ENCODE measurements at places on chromosomes 1 and 21.
A peak's percentile ranks its signal among the peaks of the same experiment; 100 is the strongest.

DNA sequence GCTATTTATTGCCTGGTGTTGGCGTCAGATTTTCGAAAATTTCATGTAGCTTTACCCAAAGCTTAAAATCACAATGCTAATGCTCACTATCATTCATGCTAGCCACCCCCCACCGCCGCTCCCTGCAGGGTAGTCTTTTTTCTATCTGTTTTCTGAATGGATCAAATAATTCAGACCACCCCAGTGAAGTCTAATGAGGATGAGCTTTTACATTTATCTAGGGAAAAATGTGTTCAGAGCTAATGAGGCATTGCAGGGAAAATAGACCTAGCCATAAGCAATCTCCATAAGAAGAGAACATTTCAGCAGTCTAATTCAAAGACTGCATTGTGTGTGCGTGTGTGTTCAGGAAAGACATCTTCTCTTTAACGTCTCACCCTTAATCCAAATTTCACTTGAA is 533.0 kb upstream of the PRMT6 start:
- DNase-seq = no peak

GRCh38 chr21:37538971-37539590 is 172.5 kb downstream of the DYRK1A start:
- no peak for DNase-seq

DNA sequence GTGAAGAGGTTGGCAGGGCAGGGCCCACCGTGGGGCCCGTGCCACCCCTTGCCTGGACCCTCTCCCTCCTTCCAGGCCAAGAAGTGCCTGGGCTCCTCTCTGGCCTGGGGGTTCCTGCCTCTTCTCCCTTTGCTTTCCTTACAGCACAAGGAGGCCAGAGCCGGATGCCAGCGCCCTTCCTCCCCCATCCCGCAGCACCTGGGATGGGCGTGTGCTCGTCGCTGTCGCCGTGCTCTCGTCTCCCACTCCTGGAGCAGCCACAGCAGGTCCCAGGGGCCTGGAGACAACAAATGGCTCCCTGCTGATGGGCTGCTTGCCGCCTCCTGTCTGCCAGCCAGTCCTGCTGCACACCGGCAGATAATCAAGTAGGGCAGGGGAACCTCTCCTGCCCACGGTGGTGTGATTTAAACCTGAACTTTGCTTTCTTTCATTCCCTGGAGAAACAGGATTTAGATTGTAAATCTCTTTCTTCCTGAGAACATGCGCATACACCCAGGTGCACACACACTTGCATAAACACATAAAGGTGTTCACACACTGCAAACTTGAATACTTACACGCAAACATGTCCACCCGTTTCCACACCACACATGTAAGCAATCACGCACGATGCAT is 50.8 kb upstream of the POU3F1 start:
- DNase-seq = no peak

- DNase-seq = no peak
Observed at GRCh38 chr1:54012008-54012325, 6.0 kb downstream of the LDLRAD1 start.

DNA sequence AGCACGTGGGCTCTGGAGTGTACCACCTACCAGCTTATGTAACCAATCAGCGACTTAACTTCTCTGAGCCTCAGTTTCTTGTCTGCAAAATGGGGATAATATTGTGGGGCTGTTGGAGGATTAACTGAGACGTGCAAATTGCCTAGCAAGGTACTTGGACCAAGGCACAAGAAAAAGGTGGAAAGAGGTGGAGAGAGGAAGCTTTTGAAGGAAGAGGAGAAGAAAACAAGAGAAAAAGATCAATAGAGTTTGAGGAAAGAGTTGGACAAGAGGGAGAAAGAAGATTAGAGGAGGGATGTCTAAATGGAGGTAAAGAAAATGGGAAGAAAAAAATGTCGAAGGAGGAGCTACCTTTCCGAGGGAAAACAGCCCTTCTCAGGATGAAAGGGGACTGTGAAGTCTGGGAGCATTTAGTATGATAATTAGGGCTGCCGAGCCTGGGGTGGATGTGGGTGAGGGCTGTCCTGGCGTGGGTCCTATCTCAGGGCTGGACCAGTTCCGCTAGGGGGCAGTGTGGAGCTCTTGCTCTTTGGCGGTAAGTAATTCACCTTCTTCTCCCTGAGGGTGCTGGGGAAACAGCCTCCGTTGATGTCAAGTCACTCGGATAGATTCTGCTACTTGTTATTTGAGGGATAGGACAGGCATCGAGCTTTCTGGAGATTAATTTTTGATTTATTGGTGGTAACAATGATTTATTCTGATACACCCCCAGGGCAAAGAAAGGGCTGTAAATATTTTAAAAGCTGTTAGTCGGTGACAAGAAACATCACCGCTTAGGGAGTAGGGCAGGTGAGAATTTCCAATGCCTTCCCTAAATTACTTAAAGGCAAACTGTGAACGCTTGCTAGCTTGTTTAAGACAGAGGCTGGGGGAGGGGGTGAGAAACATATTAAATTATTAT is 79.0 kb upstream of the NFASC start:
- DNase-seq = peak; percentile 32

DNA sequence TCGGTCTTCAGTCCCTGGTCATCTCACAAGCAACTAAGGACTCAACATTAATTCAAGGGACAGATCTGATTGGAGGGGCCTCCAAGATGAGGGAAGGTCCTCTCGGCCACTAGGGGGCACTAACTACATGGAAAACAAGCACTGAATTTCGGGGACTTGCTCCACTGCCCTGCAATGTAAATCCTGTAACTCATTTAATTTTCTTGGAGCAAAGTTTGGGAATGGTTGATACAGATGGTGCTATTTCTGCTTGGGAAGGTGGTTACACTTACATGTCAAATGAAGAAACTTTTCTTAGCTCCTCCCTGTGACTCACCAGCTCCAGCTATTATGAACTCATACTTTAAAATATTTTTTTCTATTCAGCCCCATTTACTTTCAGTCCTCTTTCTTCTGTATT is 97.4 kb upstream of the KCNJ15 start:
- DNase-seq = peak; percentile 63

DNA sequence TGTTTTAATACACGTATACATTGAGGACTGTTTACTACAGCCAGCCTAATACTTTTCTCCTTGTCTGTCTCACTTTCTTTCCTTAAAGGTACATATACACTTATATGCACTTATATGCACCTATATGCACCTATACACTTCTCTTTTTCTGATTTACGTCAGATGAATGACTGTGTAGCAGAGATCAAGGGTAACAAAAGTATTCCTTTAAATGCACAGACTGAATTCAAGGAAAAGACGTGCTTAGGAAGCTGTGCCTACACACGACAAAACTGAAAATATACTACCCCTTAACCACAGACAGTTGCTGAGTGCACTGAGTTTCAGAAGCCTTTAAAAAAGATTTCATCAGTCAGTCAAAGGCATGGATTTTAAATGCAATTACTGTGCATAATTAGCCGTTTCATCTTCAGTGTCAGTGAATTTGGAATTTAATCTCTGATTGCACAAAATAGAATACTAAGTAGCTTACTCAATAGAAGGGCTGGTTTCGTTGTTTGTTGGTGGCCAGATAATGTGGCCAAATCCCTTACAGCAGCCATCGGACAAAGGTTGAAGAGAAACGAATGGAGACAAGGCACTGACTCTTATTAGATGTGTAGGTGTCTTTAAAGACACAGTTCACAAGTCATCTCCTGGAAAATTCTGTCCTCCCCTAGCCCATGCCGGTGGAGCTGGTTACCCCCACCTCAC is 38.3 kb upstream of the TARBP1 start:
- no peak for DNase-seq

DNA sequence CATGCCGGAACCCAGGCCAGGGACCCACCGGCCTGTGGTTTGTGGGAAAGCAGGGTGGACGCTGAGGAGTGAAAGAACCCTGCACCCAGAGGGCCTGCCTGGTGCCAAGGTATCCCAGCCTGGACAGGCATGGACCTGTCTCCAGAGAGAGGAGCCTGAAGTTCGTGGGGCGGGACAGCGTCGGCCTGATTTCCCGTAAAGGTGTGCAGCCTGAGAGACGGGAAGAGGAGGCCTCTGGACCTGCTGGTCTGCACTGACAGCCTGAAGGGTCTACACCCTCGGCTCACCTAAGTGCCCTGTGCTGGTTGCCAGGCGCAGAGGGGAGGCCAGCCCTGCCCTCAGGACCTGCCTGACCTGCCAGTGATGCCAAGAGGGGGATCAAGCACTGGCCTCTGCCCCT is 18.5 kb downstream of the CSF1 start:
- DNase-seq = no peak

DNA sequence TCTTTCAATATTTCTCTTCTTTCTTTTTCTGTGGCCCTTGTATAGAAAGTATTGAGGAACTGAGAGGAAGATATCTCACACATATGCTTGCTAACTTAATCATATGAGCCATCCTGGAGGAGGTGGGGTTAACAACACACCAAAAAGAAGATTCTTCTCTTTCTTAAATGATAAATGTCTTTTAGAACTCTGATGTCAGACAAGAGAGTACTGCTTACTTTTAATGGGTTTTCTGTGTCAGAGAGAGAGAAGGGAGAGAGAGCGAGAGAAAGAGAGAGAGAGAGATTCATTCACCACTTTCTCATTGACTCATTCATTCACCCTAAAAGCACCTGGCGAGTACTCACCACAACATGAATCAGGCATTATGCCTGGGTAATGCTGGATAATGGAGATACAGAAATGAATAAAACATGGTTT is 250.3 kb upstream of the SGIP1 start:
- DNase-seq = peak; percentile 63

GRCh38 chr1:110017792-110018191 is 16.6 kb upstream of the STRIP1 start:
- no peak for DNase-seq

- peak; percentile 11 for DNase-seq
Observed at GRCh38 chr1:151799179-151800022, 5.8 kb downstream of the LINGO4 start.

DNA sequence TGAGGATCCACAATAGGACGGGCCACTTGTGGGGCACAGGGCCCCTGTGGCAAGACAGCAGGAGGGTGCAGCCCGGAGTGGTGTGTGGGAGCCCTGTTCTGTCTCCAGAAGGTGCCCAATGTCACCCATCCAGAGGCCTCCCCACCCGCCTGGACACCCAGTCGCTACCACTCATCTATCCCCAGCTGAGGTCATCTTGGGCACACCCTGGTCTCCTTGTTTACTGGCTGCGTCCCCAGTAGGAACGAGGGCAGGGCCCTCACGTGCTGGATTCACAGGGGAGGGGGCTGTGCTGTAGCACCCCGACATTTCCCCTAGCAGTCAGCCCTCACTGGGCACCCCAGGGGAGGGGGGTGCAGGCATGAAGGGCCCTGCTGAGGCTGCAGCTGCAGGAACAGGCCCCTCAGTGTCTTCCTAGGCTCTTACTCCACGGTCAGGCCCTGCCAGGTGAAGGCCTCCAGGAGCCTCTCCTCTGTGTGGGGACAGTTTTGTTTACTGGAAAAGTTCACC is 2.3 kb upstream of the TNNT2 start:
- no peak for DNase-seq

DNA sequence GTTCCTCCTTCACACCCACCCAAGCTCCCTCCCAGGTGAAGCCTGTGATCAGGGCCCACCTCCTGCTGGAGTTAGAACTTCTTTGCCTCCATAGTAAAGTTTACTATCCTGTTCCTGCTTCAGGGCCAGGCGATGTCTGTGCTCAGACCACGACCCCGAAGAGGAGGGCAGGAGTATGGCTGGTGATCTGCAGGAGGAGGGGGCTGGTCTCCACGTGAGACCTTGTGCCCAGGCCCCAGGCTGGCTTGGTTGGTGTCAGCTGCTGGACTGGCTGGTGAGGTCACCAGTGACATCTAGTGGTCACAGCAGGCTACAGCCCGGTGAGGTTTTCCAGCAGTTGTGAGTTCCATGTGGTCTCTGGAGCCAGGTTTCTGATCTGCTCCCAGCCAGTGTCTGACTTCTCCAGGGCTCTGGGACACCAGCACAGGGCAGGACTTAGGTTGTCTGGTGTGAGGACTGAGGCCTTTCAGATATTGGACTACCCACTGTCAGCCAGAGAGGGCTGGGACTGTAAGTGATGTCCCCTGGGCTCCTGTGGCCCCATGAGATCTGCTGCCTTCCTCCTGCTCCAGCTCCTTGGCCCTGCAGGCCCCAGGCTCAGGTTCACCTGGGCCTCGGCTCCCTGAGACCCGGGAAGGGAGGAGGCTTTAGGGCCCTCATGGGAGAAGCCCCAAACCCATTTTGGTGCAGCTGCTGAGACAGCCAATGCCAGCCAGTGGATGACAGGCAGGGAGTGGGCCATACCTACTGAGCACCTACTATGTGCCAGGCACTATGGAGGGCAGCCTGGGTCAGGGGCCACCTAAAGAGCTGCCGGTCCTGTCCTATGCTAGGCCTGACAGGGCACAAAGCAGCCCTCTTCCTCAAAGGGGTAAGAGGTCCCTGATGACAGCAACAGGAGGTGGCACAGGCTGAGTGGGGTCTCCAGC is 6.0 kb upstream of the UBL4B start:
- peak; percentile 71 for DNase-seq

GRCh38 chr1:150574260-150575071 is 4.9 kb downstream of the MCL1 start:
- DNase-seq = no peak

GRCh38 chr1:210690236-210690635 is 361.5 kb downstream of the HHAT start:
- no peak for DNase-seq

DNA sequence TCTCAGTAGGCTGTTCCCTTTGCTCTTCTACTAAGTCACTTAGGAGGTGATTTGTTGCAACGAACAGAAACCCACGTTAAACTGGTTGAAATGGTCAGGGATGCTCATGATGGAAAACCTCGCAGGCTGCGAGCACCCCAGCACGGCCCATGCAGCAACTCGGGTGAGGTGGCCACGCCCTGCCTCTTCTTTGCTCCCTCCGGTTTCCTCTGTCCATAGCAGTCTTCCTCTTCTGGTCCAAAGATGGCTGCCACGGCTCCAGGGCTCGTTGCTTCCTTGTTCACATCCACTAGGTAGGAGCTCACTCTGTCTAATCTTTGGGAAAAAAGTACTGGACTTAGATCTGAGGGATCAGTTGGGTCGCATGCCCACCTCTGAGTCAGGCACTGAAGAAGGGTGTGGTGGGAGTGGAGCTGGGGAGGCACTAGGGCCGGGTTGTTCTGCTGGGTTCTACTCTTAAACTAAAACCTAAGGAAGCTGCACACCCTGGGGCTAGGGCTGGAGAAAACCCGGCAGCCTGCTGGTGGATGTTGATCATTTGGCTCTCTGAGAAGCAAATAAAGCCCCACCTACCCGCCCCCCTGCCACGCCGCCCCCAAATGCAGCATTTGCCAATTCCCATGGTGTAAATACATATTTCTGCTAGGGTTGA is 31.0 kb downstream of the KAZN start:
- no peak for DNase-seq

DNA sequence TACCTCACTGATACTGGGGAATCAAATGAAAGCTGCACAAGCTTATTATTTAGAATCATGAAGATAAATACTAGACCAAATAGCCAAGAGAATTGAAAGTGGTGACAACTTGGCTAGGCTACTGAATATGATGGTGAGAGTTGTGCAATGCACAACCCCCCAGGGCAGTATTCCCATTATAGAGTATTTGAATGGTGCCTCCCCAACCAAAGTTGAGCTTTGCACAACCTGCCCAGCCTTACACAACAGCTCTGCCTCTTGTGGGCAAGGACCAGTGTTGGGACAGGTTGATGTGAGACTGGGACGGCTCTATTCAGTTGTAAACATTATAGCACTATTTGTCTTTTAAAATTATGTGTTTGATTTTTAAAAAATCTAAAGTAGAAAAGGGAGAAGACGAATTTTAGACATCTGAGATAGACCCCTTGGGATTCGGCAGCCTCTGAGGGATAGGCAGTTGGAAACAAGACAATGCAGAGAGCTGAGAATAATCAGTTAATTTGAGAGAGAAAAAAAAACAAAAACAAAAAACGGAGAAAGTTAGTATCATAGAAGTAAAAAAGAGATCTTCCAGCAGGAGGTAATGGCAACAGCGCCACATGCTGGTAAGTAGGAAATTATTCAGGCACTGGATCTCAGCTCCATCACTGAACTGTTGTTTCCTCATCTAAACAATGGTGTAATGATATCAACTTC is 91.0 kb upstream of the KCNA3 start:
- peak; percentile 49 for DNase-seq
